ENCODE measurements at places on chromosomes 2 and 18.

DNA sequence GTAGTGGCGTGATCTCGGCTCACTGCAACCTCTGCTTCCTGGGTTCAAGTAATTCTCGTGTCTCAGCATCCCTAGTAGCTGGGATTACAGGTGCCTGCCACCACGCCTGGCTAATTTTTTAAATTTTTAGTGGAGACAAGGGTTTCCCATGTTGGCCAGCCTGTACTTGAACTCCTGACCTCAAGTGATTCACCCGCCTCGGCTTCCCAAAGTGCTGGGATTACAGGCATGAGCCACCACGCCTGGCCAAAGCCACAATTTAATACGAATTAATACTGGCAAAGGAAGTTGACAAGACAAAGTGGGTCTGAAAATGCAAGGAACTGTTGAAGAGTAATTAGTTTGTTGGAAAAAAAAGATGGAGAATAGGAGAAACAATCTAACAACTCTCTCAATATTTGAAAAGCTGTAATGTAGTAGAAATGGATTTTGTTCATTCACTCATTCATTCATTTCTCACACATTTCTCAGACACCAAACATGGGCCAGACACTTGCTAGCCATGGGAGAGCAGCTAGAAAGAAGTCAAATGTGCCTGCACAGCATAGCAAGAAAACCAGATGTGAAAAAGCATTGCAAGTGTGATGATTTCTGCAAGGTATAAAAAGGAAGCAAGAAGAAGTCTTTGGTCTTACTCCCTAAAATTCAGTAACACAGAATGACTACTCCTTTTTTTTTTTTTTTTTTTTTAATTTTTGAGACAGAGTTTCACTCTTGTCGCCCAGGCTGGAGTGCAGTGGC lies 39.4 kb upstream of the ATL2 start:
- DNase-seq = no peak

- DNase-seq = no peak
Measured at GRCh38 chr2:224110811-224111210, 71.7 kb upstream of the SERPINE2 start.

DNA sequence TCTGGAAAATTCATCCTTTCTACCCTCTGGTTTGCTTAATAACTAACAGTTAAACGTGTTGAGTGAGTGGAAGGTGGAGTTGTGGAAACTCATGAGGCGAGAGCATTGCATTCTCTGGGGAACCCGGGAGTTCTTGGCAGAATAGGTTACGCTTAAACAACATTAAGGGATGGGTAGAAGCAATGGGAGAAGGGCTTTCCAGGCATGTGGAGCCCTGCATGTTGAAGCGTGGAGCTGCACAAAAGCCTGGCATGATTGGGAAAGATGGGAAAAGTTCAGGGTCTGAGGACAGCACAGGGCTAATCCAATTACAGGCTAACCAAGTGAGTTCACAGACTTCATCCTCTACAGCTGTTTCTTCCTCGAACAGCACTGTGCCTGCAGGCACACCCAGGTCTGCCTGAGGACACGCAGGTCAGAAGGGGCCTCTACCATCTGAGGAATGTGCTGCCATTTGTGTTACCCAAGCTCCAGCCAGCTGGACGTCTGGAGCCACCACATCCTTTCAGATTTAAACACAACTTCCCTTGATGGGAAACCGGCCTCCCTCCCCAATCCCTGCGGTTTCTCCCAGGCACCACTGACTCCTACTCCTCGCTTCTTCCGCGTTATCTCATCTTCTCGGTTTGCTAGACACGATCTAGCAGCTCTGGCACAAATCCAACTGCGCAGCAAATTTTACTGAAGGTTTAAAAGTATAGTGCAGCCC lies 164.2 kb downstream of the ANTXR1 start:
- DNase-seq = peak; percentile 45

- no peak for DNase-seq
Measured at GRCh38 chr18:59921384-59921891, 21.6 kb downstream of the PMAIP1 start.

DNA sequence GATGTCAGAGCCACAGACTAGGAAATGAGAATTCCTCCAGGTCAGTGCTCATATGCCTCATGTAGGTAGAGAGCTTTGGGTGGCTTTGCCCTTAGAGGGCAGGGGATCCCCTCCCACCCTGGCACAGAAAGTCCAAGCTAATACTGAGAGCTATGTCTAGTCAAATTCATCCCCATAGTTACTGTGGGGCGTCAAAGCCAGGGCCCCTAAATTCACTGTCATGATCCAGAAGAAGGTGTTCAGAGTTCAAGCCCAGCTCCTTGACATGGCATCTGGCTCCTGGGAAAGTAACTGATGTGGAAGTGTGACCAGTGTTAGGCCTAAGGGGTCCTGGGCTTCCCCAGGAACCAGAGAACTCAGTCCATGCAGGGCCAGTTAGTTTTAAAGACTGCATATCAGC lies 1.8 kb downstream of the THNSL2 start:
- no peak for DNase-seq

DNA sequence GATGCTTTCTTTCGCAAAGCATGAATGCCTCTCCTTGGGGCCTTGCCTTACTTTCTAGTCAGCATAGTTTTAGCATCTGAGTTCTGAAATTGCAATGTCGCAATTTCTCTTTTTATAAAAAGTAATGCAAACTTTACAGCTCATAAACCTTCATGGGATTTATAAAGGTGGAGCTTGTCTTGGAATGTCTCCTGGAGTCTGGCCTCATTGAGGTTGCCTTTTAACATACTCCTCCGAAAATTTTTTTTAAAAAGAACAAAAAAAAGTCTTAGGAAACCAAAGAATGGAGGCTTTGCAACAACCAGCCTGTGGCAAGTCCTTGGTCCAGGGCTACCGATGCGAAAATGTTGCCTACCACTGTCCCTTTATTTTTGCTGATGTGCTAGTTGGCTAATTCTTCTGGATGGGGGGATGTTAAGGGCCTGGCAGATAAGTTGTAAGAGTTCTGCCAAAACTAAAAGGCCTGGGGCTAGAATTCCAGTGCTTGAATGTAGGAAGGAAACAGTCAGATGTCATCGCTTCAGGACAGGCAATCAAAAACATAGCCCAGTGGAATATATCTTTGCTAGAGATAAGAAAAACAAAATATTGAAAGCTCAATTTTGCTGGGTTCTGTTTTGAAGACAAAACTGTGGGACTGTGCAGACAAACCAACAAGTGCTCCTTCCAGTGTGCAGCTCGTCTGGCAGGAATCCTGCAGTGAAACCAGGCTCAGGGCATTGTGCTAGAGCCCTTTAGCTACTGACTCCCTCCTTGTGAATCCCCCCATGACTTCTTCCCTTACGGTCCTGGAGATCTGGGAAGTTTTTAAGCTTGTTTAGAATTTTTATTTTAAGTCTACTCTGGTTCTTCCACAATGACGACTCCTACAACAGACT lies 213.0 kb downstream of the PIEZO2 start:
- no peak for DNase-seq

DNA sequence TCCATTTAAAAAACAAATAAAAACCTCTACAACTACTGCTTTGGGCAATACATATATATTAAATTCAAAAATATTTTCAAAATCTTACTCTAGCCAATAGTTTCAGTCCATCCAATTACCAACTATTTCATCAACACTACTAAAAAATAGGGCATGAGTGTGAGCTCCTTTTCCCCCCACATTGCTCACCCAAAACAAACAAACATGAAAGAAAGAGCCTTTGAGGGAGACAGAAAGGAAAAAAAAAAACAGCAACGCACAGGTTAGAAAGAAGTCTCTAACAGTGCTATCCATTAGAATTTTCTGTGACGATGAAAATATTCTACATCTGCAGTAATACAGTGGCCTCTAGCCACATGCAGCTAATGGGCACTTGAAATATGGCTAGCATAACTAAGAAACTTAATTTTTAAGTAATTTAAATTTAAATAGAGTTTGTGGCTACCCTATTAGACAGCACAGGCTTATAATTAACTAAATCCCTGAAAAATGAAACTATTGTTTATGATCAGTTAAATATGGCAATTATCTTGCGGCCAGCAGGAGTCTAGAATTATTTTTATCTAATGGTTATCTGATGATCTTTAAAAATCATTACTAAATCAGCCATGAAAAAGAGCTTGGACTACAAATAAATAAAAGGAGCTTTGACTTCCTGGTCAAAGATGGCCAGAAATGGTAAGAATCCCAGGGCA lies 59.2 kb downstream of the RBMS1 start:
- no peak for DNase-seq

DNA sequence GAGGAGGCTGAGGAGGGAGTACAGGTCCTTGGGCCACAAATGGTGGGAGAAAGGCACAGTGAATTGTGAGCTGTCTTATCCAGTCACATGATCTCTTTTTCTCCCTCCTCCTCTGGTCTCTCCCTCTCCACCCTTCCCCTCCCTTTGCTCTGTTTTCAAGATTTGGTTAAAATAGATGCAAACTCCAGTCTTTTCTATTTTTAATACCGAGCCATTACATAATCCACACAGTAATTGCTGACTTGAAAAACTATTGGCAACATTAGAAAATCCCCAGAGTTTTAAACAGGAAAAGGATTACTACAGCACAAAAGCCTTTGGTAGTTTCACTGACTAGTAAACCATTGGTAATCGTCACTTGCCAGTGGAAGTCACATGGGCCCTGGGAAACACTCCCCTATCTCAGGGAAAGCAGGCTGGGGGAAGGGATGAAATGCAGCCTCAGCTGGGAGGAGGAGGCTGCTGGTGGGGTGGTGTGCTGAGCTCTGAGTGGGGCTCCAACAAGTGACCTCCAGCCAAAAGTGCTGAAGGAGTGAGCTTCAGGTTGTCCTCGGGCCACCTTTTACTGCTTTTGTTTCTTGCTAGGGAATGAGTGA lies 57.4 kb upstream of the PCBP1 start:
- peak; percentile 63 for DNase-seq

DNA sequence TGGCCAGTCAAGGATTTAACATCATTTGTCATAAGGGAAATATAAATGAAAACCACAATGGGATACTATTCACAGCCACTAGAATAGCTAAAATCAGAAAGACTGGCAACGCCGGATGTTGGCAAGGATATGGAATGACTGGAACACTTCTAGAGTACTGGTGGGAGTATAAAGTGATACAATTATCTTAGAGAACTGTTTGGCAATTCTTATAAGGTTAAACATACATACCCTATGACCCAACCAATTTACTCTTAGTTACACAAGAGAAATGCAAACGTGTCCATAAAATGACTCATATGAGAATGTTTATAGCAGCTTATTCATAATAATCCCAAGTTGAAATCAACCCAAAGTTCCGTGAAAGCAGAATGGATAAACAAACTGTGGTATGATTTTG lies 35.1 kb downstream of the MAPK4 start:
- DNase-seq = no peak

GRCh38 chr2:133458280-133458679 lies 110.0 kb downstream of the NCKAP5 start:
- no peak for DNase-seq

DNA sequence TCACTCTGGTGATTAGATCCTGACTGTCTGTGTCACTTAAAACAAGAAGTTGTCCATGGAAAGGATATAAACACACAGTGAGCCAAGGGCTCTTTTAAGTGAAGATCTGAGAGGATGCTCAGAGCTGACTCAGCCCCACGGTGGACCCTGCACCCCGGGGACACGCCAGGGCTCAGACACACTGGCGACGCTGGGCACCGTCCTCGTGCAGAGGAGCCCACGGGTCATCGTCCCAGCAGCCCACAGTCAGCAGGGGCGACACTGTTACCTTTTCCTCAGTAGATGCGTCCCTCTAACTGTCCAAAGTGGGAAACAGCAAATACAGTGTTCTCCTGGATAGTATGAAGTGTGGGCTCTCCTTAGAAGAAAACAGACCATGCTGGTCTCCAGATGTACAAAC lies 225.6 kb downstream of the HDAC4 start:
- DNase-seq = no peak

GRCh38 chr2:14583059-14583458 lies 49.5 kb upstream of the LRATD1 start:
- DNase-seq = no peak

DNA sequence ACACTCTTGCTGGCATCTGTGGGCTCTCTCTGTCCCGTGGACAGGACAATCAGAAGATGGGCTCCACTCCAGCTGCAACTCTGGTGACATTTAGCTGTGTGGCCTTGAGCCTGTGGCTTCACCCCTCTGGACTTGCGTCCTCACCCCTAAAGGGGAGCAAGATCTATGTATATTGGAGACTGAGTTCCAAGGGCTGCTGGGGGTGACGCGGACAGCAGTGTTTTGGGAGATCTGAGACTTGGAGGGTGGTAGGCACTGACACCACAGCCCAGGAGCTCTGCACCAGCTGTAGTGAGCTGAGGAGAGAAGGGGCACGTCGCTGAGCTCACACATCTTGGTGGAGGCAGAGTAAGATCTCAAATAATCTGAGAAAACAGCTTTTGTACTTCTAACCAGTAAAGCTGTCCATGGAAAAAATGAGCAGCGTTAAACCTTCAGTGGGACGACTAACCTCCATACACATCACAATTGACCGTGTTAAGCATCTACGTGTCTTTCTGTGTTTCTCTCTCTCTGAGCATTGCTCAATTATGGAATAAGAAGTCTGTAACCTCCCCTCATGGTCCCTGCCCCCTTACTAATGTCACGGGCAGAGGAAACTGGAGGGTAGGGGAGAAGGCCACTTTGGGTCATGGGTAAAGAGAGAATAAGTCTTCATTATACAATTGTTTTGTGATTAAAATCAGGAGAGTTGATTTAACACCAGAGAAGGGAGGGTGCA lies 85.8 kb downstream of the SH3RF3 start:
- no peak for DNase-seq

DNA sequence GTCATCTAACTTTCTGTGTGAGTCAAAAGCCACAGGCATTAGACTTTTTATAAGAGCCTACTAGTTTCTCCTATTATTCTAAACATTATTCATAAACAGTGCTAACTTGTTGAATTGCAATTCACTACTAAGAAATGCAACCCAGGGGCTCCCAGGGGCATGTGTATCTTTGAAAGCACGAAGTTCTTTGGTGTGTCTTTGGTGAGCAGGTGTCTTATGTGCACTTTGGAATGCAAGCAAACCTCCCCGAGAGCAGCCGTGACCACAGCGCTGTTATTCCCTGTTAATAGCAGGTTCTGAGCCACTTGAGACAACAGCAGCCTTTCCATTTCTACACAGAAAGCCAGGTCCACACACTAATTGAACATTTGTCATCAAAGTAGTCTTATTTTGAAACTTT lies 123.5 kb downstream of the PRKRA start:
- DNase-seq = no peak

DNA sequence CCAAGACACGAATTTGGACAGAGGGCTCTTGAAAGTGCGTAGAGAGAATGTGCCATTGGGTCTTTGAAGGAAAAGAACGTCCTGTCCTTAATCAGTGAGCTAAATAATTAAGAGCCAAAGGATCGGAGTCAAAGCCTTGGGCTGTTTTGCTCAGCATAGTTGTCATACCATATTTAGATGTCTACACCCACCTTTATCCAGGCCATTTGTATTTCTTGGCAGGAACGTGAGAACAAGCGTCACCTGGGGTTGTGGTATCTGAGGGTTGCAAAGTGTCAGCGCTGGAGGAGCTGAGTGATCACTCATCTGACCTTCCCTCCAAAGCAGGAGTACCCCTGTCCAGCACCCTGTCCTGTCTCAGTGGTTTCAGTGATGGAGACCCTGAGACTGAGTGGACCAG lies 4.5 kb downstream of the LPIN1 start:
- DNase-seq = no peak
